ENCODE measurements at places on chromosomes 3 and 15.
A peak's percentile ranks its signal among the peaks of the same experiment; 100 is the strongest.

DNA sequence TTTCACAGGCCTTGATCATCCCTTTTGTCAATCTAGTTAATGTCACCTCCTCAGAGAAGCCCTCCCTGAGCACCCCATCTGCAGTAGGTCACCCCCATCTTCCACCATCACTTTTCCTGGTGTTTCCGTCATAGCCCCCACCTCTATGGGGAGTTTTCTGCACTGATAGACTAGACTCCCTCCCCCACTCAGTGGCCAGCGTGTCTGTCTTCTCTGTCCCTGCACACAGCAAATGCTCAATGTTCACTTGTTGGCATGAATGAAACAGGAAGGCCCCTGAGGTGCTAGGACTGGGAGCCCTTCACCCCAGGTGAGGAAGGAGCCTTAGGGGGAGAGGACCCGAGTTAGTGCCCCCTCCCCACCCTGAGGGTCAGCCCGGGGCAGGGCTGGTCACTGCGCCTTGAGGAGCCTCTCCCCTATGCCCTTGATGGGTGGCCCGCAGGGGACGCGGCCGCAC is 15.8 kb upstream of the FANCD2 start:
- no peak for DNase-seq

DNA sequence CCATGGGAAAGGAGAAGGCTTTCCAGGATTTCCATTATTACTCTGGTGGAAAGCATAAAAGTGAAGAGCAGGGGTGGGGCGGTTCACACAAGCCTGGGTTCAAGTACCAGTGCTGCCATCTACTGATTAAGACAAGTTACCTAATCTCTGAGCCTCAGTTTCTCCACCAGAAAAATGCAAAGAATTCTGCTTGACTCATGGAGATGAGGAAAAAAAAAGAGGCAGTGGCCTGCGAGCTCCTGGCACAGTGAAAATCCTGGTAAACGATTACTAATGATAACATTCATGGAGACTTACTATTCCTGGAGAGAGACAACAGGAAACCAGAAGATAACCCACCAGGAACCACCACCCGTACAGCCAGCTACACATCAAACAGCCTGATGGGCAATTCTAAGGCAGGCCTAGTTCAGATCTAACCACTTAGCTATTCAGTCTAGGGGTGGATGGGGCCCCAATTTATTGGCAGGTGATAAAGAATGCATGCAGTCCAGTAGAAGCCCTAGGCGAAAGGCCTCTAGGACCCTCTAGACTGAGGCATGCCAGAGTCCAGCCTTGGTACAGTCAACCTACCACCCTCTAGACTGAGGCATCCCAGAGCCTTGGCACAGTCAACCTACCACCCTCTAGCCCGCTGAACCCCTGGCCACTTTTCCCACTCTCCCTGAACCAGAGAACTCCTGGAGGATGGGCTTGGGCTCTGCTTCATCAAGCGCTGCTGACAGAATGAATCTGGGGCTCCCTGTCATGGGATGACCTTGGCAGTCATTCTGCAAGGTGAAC is 2.5 kb downstream of the AMOTL2 start:
- no peak for DNase-seq

DNA sequence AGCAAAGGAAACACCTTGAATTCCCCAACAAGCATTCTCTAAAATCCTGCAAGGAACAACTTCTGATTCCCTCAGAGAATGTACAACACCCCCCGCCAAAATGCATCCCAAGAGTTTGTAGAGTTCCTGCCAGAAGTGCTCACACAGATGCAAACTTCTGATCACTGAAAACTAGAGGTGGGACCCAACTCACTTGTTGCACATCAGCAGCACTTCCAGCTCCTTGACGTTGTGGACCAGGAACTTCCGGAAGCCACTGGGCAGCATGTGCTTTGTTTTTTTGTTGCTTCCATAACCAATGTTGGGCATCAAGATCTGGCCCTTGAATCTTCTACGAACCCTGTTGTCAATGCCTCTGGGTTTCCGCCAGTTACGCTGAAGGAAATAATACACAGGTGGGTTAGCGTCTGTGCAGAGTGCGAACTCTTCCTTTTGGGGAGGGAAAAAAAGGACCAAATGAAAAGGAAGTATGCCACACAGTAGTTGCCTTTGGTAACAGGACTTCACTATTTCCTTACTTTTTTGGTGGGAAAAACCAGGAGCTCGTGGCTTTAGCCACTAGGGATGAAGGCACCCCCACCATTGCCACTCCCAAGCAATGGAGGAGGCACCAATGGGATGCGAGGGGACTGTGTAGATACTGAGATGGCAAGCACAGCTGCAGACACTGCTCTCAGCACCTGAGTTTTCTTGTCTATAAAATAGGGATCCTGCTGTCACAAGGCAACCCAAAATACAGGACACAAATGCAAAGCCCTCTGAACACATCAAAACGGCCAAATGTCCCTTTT is 2.0 kb downstream of the RPL32 start:
- no peak for DNase-seq

DNA sequence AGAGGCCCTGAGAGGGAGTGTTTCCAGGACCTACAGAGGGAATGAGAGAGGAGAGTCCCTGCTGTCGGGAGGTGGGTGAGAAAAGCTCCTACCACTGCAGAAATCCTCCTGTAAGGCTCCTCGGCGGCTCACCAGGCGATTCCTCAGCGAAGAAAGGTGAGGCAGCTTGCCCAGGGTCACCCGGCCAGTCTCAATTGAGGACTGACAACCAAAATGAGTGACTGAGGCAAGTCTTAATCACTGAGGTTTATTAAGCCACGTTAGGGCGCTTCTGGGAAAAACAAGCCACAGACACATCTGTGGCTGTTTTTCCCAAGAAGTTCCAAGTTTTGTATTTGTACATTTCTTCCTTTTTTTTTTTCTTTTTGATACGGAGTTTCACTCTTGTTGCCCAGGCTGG is 48.5 kb downstream of the ZDHHC19 start:
- DNase-seq: no peak

DNA sequence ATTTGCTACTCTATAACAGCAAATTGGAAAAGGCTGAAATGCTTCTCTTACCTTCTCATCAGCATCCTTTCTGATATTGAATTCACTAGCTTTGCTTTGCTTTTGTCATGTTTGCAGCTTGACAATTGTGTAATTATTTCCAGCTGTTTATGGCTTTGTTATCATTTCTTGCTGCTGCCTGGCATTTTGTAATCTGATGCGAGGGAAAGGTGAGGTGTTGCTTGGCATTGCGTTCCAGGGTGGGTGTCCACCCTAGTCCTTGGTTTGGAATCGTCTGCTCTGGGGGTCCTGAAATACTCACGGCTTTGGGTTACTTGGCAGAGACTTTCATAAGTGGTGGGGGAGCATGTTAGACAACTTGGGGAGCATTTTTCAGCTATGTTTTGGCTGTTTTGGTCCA is 2.9 kb downstream of the CACNA2D3 start:
- no peak for DNase-seq

DNA sequence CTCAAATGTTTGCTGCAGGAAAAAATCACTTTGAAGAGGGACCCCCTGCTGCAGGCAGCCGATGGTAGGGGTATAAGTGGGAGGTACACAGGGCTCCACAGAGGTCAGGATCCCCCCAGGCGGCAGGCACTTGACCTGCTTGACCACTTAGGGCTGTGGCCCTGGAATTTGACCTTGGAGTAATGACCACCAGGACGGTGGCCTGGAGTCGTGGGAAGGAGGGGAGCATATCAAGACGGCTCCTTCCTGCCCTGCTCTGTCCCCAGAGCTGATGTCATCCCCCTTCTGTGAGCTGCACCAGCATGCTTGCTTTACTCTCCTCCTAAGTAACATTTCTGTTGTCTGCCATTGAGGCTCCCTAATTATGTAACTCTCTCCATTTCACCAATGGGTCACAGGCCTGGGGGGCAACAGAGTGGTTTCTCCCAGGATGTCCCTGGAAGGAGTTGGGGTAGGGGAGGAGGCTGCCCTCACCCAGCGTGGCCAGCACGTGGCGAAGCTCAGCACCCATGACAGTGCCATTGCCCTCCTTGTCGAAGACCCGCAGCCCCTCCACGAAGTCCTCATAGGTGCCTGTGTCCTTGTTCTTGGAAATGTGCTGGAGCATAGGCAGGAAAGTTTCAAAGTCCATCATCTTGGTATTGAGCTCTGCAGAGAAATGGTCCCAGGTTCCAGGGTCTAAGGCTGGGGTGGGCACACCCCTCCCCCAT is 4.1 kb downstream of the MYL3 start:
- no peak for DNase-seq

- DNase-seq: no peak
These were observed 69.4 kb downstream of the OSBPL10 start for GRCh38 chr3:31911643-31912042.

GRCh38 chr15:29208352-29208751 is 61.3 kb downstream of the NSMCE3 start:
- DNase-seq: peak; percentile 77

- DNase-seq: no peak
These were observed 64.8 kb upstream of the SATB1 start for GRCh38 chr3:18489939-18490338.

DNA sequence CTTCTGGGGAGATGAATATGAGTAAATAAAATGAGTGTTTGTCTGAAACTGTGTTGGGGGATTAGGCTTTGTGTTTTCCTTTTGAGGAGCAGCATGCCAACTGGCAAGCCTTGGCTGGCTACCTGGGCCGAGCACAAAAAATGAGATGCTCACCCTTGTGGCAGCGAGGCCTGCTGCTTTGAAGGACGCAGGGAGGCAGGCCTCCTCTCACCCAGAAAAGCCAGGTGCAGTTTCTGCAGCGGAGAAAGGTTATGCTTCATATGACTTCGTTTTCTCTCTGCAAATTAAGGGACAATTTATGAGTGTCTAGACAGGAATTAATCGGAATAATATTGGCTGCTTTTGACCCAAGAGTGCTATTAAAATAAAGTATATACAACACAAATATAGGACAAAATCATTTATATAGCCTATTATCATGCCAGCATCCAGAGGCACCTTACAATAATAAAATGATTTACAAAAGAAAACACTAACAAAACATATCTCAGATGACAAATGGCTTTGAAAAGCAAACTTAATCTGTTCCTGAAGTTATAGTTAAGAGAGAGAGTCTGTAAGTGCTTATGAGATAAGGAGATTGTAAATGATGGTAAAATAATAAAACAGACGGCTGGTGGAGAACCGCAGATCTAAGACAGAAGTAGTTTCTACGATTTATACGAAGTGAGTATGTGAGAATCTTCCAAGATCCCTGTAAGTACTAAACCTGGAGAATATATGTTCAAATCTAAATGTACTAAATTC is 682.8 kb upstream of the NR2F2 start:
- DNase-seq: no peak

- DNase-seq: no peak
These were observed 95.7 kb upstream of the C3orf80 start for GRCh38 chr3:160129459-160130061.

DNA sequence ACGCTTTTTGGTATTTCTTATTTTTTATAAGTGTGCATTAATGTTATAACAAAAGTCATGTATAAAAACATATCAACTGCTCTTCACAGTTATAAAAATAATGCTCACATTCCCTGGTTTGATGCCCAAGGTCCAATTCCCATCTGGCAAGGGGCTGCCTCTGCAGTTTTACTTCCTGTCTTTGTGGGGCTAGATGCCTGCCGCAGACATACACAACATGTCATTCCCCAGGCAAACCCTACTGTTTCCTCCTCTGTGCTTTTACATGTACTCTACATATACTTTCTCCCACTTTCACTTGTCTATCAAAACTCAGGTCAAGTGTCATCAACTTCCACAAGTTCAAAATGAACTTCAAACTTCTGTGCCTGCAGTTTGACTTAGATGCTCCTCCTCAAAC is 60.5 kb upstream of the ETV5 start:
- no peak for DNase-seq

DNA sequence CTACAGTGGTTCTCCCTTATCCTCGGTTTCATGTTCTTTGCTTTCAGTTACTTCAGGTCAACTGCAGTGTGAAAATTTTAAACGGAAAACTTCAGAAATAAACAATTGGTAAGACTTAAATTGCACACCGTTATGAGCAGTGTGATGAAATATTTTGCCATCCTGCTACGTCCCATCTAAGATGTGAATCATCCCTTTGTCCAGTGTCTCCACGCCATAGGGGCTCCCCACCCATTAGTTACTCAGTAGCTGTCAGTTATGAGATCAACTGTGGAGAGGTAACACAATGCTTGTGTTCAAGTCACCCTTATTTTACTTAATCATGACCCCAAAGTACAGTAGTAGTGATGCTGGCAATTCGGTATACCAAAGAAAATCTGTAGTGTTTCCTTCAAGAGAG is 47.4 kb downstream of the TJP1 start:
- no peak for DNase-seq

GRCh38 chr15:86919581-86919980 is 839.9 kb downstream of the AGBL1 start:
- no peak for DNase-seq

DNA sequence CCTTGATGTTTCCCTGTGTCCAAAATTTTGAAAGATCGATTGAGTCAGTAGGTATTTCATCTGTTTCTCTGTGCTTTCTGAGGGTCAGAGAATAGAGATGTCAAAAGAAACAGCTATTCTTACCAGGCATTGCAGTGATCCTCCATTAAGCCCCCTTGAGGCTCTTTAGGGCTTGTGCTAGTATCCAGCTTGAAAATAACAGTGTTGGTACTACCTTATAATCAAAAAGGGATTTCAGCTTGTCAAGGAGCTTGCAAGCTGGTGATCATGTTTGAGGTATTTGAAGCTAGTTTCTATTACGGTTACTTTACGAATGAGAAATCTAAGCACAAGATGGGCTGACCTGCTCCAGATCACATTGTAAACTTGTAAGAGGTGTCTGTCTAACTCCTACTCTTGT is 103.4 kb downstream of the EDEM1 start:
- DNase-seq: no peak

GRCh38 chr15:35496585-35496984 is 49.4 kb downstream of the DPH6 start:
- DNase-seq: no peak

DNA sequence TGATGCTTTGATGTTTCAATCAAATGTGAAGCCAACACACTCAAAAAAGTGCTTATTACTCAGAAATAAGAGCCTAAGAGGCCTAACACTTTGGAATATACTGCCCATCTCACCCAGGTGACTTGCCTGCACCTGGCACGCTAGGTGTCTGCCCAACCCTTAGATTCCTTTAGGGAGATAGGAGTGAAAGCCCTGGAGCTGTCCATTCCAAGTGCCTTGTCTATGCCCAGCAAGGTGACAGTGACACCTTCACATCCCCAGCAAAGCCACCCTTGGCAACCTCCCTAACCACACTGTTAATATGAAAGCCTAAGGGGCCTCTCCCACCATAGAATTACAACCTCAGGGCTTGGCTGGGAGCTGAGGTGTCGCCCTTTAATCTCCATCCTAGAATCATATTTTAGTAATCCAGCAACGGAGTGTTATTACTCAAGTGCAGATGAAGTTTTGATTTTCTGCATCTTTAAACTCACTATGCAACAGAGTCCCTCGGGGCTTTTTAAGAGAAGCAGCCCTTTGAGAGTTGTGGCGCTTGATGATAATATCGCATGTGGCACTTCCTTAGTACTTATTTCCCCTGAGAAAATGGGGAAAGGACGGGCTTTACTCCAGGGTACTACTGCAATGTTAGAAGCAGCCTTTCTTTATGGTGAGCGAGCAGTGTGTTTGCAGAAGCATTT is 24.8 kb downstream of the ATP10A start:
- no peak for DNase-seq

DNA sequence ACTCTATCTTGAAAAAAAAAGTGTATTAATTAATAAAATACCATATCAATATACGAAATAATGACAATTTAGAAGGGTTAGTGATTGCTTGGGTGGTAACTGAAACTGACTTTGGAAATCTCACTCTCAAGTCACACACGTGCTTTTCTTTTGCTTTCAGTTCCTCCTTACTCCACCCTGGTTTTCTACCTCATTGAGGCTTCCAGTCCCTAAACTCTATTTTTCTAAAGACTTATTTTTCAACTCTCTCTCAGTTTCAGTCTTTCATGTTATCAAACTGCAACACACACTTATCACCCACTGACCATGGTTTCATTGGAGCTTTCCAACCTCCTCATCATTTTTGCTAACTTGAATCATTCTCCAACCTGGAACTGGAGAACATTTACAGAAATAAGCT is 23.5 kb downstream of the IL12A start:
- DNase-seq: no peak
